ENCODE measurements at places on chromosomes 3 and 15.

DNA sequence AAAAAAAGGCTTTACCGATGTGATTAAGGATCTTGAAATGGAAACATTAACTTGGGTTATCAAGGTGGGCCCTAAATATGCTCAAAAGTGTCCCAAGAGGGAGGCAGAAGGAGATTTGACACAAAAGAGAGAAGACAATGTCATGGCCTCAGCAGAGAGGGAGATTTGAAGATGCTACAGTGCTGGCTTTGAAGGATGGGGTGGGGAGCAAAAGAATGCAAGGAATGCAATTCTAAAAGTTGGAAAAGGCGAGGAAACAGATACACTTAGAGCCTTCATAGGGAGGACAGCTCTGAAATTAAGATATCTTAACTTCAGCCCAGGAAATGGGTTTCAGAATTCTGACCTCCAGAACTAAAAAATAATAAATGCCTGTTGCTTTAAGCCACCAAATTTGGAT lies 314.5 kb upstream of the CCDC54 start:
- H3K27ac ChIP-seq, result no peak overlapping the region
- no peaks in the 10 kb centered on the region for H3K36me3 ChIP-seq
- no peak overlapping the region for H3K4me3 ChIP-seq
- H3K4me1 ChIP-seq, result peaks cover 9% of the 10 kb centered on the region
- no peaks in the 10 kb centered on the region for H3K27me3 ChIP-seq
- DNase-seq, result no peak

GRCh38 chr15:78171864-78172472 lies 22.8 kb downstream of the IDH3A start:
- peaks cover 33% of the 10 kb centered on the region for H3K36me3 ChIP-seq
- H3K27me3 ChIP-seq, result no peaks in the 10 kb centered on the region
- no peak for DNase-seq
- H3K4me1 ChIP-seq, result no peaks in the 10 kb centered on the region

DNA sequence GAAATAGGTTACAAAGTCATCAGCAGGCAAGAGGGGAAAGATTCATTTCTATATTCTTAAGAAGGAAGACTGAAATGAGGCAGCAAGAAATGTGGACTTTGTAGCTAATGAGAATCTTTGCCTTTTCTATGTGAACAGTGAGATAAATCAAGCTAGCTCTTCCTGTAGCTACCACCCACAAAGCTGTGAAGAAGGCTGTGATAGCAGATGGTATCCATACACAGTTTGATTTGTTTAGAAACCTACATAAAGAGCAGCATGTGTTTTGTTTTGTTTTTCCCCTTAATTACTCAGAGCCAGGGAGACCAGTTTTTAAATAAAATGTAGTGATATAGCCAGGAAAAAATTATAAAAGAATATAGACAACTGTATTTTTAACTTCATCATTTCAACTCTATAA lies 45.5 kb downstream of the TEX9 start:
- H3K4me3 ChIP-seq, result no peak overlapping the region
- H3K27me3 ChIP-seq, result no peaks in the 10 kb centered on the region
- no peaks in the 10 kb centered on the region for H3K4me1 ChIP-seq

DNA sequence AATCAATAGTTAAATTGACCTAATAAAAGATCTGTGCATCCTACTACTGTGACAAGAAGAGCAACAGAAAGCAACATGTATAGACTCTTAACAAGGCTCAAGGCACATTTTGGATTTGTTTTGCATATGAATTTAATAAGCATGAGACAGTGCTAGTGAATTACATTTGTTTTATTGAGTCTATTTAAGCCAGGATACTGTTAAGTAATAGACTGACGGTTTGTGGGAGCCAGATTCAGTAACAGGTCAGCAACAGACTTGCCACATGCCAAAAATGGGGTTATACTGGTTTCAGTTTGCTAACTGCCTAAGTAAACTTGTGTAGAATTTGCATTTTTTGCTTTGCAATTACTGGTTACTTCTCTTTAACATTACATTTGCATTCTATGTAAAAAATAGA lies 54.0 kb downstream of the MBNL1 start:
- no peak overlapping the region for H3K4me3 ChIP-seq
- DNase-seq, result no peak
- H3K36me3 ChIP-seq, result no peaks in the 10 kb centered on the region

GRCh38 chr3:73461547-73461946 lies 163.2 kb downstream of the PDZRN3 start:
- H3K4me3 ChIP-seq, result no peak overlapping the region
- no peak overlapping the region for H3K27ac ChIP-seq

DNA sequence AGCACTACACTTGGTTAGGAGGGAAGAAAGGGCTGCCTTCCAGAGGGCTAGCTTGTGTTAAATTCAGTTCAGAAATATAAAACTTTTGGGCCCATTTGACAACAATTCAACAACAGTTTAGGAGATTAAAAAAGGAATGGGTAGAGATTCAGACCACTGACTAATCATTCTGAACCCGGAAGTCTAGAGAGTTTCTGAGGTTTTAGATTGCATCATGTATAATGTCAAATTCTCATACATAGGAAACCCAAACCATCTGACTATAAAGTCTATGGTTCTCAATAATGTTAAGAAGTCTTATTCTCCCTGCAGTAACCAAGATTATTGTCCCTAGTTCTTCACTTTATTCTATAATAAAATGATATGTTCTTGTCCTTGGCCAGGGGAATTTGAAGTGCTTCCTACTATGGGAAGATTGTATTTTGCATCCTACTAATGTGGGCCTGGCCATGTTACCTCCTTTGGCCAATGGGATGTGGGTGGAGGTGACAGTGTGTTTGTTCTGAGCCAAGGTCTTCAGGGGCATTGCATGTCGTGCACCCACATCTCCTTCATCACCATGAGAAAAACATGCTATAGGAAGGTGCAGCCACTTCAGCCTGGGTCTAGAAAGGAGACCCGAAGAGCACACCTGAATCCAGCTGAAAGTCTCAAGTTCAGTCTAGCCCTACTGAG lies 66.4 kb upstream of the CCNL1 start:
- DNase-seq, result no peak
- no peaks in the 10 kb centered on the region for H3K36me3 ChIP-seq
- no peaks in the 10 kb centered on the region for H3K27me3 ChIP-seq
- H3K4me3 ChIP-seq, result no peak overlapping the region
- no peaks in the 10 kb centered on the region for H3K4me1 ChIP-seq

DNA sequence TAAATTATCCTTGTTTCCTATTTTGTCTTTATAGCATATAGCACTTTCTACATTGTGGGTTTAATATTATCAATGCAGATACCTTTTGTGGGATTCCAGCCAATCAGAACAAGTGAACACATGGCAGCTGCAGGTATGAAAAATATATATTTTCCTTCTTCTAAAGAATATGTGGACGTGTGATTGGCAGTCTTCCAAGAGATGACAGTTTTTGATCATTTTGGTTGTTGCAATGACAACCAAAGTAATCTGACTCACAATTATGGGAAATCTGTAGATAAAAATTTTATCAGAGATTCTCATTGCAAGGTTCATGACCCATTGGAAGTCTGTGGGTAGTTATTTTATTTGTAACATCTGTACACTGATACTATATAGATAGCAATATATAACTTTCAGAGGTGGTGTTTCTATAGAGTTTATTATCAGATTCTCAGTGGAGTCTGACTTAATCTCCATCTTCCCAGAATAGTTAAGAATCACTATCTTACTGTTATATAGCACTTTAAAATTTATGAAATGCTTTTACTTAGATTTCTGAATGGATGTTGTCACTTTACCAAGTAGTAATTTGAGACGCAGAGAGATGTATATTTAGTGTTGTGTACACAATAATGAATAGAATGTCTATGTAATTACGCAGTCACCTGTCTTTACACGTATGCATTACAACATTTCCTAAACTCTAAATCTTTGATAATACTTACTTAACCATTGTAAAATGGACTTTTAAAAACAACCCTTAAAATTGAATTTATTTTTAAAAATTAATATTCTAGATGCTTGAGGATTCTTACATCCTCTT lies 82.5 kb downstream of the STT3B start:
- H3K4me1 ChIP-seq, result peaks cover 3% of the 10 kb centered on the region
- no peaks in the 10 kb centered on the region for H3K27me3 ChIP-seq
- no peak overlapping the region for H3K27ac ChIP-seq
- H3K36me3 ChIP-seq, result no peaks in the 10 kb centered on the region
- H3K4me3 ChIP-seq, result no peak overlapping the region
- DNase-seq, result no peak

DNA sequence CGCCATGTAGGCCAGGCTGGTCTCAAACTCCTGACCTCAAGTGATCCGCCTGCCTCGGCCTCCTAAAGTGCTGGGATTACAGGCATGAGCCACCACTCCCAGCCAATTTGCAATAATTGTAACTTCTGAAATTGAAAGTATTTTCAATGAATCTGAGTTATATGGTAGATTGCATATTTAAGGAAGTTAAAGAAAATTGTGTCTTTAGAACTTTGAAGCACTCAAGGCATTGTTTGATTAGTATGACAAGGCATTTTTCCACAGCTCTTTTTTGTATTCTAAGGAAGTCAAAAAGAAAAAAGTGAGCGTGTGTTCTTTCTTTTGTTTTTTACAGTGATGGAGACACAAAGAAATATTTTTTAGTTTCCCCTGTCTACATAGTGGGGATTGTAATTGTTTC lies 15.7 kb upstream of the RPLP1 start:
- no peak for DNase-seq
- no peaks in the 10 kb centered on the region for H3K27me3 ChIP-seq
- no peaks in the 10 kb centered on the region for H3K4me1 ChIP-seq
- H3K36me3 ChIP-seq, result no peaks in the 10 kb centered on the region
- H3K4me3 ChIP-seq, result no peak overlapping the region

- no peak for DNase-seq
- H3K36me3 ChIP-seq, result no peaks in the 10 kb centered on the region
- no peak overlapping the region for H3K27ac ChIP-seq
- H3K4me3 ChIP-seq, result no peak overlapping the region
Observed at GRCh38 chr3:27312044-27312668, 57.0 kb downstream of the NEK10 start.

GRCh38 chr3:144482876-144483275 lies 511.3 kb downstream of the DIPK2A start:
- no peak for DNase-seq
- H3K27me3 ChIP-seq, result no peaks in the 10 kb centered on the region
- H3K36me3 ChIP-seq, result no peaks in the 10 kb centered on the region
- H3K4me3 ChIP-seq, result no peak overlapping the region

GRCh38 chr3:47261301-47261700 lies 21.3 kb downstream of the KIF9 start:
- H3K36me3 ChIP-seq, result no peaks in the 10 kb centered on the region
- no peak for DNase-seq

Measured in esophagus squamous epithelium (tissue), 5 donors.